NCI-H446 (cell line): ENCODE measurements at places on chromosomes 12 and 14.
A peak's percentile ranks its signal among the peaks of the same experiment; 100 is the strongest.

- DNase-seq = no peak
Observed at GRCh38 chr12:91182636-91183455, at the start of gene DCN. Gene DCN, minus strand, starts transcription at chr12:91182817. Its CDS starts 4,265 bp downstream, at chr12:91178552.

GRCh38 chr14:53696217-53696965, 260.2 kb downstream of the BMP4 start:
- DNase-seq = no peak

- no peak for DNase-seq
Observed at GRCh38 chr12:5581019-5581418, 149.1 kb downstream of the NTF3 start.

DNA sequence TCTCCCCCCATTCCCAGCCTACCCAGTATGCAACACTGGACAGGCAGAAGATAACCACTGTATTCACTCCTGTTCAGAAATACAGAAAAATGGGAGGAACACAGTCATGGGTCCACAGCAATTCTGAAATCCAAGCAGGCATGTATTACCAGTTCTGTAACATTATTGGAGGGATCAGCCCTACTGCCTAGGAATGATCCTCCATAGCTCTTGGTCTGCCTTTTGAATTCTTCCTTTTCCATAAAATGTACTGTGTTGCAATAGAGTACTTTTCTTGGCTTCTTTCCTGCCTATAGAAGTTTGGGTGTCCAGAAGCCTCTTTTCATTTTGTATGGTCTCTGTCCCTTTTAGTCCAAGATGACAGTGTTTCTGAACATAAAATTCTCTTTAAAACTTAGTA, 46.5 kb downstream of the SPATS2 start:
- no peak for DNase-seq

DNA sequence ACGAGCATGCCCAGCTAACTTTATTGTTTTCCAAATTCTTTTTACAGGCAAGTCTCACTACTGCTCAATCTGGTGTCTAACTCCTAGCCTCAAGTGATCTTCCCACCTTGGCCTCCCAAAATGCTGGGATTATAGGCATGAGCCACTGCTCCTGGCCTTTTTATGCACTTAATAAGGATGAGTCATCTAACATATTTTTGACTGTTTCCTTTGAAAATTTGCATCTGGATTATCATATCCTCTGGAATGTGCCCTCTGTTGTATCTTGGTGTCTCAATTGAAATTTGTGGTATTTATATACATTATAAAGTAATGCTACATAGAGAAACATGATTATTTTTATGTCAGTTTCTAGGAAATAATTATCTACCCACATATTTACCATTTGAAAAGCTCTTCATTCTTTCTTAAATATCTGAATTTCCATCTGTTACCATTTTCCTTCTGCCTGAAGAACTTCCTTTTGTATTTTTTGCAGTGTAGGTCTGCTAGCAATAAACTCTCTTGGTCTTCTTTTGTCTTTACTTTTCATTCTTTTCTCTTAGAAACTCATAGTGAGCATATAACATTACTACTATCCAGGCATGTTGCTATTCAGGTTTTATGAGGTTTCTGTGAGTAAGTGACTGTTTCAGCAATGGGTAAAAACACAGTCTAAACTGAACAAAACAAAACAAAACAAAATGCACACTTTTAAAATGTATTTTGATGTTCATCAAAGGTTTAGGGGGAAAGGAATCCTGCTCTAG, 52.8 kb upstream of the CNOT2 start:
- DNase-seq = no peak

- DNase-seq = peak; percentile 97
Observed at GRCh38 chr14:63642229-63642611, 549 bp upstream of the WDR89 start.

GRCh38 chr14:59236195-59236594, 47.7 kb downstream of the DAAM1 start:
- no peak for DNase-seq

DNA sequence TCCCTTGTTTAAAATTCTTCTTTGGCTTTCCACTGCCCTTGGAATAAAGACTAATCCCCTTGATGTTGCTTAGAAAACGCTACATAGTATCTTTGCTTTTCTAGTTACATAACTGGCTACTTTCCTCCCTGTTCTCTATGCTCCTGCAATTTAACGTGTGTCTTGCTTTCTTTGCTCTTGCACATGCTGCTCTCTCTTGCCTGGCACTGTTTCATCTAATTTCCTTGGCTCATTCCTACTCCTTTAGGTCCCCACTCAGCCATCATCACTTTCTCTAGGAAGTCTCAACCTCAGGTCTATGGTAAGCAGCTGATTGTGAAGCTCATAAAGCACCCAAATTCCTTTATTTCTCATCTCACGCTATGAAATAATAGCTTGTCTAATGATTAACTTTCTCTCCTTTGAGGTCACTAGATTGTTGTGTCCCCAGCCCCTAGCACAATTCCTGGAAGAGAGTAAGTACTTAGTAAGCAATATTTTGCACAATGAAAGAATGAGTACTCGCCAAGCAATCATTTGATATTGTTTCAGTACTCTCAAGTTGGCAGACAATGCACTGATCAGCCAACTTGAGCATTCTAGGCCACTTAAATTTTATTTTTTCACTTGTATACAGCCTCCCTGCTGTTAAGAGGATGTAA, 3.3 kb downstream of the ALDH6A1 start:
- DNase-seq = no peak

- no peak for DNase-seq
Observed at GRCh38 chr12:129102233-129102632, 249.0 kb downstream of the GLT1D1 start.

DNA sequence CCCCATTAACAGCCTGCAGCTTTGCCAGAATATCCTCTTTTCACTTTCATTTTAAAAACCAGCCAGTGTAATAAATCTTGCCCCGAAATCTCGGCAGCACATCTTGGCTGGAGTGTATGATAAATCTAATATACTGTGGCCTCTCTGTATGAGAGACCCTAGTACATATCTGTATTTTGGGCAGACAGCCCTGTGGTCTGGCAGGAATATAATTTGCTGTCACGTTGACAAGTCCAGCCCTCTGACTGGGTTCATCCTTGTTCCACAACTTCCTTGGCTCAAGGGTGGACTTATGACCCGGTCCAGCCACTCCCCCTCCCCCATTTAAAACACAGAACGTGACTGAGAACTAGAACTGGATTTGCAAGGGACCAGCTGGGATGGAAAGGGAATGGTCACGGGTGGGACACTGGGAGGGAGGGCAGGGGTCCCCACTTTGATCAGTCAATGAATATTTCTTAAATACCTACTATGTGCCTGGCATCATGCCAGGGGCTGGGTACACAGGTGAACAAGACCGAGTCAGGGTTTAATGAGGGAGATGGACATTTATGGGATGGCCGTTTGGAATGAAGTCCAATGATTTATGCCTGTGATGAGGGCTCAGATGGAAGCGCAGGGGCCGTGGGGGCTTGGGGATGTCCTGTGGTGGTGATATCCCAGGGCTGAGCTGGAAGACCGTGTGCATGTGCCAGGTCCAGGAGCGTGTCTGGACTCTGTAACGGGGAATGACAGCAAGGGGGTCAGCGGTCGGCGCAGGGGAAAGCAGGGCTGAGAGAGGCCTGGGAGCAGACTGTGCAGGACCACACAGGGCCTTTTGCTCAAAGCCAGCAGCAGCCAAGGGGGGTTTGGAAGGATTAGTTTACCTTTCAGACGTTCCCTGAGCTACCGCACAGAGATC, 190.5 kb downstream of the PHETA1 start:
- DNase-seq = no peak

GRCh38 chr12:121773011-121773777, 20.3 kb downstream of the RHOF start:
- peak; percentile 68 for DNase-seq

- DNase-seq = no peak
Observed at GRCh38 chr14:36647824-36648753, 13.6 kb upstream of the PAX9 start.

- DNase-seq = no peak
Observed at GRCh38 chr12:1579651-1580435, 14.5 kb downstream of the FBXL14 start.

DNA sequence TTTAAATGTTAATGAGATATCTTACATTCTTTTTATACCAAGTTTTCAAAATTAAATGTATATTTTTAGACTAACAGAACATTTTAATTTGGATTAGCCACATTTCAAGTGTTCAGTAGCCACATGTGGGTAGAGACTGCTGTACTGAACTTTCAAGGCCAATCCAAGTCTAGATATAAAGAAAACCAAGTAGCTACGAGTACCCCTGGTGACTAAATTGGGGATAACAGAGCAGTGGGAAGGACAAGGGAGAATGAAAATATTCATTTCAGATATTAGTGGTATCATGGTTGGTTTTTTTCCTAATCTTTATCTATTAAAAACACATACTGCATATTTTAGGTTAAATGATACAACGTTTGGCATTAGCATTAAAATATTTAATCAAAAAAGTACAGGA, 69.4 kb upstream of the RHOJ start:
- DNase-seq = no peak

GRCh38 chr12:46686267-46686942, 139.4 kb downstream of the SLC38A4 start:
- no peak for DNase-seq
